ENCODE measurements at places on chromosomes 16 and 17.

- DNase-seq = no peak
Measured at GRCh38 chr16:86923656-86924055, 345.3 kb downstream of the FOXL1 start.

- DNase-seq = no peak
Measured at GRCh38 chr16:15502041-15502725, 67.8 kb downstream of the BMERB1 start.

DNA sequence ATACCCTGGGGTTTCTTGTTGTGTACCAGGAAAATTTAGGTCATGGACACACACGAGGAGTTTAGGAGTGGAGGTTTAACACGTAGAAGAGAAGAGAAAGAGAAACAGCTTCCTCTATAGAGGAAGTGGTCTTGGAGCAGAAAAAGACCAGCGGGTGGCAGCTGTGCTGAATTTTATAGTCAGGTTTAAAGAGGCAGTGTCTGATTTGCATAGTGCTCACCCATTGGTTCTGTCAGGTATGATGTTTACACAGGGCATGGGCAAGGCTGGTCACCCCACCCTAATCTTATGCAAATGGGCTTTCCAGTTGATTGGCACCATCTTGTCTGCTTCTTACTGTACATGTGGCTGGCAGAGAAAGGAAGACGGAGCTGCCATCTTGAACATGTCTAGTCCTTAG, 309.0 kb downstream of the CDH13 start:
- DNase-seq = no peak

DNA sequence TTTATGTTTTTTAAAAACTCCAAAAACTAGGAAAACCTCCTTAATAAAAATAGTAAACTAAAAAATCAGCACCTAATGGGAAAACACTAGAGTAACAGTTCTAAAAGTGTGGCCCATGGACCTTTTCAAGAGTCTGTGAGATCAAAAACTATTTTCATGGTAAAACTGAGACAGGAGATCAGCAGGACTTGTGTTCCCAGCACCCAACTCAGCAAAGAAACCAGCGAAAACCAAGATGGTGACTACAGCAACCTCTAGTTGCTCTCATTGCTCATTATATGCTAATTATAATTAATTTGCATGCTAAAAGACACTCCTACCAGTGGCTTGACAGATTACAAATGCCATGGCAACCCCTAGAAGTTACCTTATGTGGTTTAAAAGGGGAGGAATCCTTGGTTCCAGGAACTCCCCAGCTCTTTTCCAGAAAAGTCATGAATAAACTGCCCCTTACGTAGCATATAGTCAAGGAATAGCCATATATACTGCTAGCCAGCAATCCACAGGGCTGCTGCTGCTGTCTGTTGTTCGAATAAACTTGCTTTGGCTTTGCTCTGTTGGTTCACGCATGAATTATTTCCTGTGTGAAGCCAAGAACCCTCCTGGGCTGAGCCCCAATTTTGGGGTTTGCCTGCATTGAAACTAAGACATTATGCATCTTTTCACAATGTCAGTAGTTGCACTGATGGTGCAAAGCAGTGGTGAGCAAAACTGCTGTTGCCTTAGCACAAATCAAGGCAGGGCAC, 12.4 kb downstream of the CMTR2 start:
- DNase-seq = no peak

DNA sequence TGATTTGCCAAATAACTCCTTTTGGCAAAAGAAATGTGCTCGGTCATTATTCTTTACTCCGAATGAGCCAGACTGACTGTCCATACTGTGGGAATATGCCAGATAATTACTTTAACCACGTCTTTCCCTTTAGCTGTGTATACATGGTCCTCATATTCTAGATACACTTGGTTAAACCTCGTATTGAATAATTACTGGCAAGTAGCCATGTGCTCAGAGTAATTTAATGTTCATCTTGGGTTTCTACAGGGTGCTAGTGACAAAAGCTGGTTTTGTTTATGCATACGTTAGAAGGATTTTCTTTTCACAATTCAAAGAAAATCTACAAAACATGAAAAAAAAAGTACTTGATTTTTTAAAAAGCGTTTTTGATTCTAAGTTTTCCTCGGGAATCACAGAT, 540.3 kb downstream of the KCNJ2 start:
- no peak for DNase-seq

DNA sequence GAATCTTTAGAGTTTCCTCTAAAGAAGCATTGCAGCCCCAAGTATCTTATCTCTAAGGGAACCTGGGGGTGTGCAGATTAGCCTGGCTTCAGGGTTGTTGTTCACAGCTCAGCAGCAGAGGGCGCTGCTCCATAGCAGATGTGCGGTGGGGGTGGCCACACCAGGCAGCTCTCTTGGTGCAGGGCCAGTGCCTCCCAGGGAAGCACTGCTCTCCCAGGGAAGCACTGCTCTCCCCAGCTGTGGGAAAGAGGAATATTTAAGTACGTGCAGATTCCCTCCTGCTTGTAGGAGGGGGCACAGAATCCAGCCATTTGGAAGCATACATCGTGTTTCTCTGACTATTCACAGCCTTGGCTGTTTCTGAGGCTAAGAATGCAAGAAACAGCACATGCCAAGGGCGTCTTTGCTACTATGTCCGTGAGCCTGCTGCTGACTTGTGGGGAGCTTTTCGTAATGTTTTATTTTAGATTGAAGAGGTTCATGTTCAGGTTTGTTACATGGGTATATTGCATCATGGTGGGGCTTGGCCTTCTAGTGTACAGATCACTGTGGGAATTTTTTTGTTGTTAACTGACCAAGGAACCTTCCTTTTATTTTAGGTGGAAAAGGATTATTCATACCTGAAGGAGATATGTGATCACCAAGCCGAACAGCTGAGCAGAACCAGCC, 217.8 kb downstream of the SPECC1 start:
- peak; percentile 29 for DNase-seq
